CD4-positive, alpha-beta T cell (primary cell): ENCODE measurements at places on chromosomes 1 and 21.

- DNase-seq: no peak
These were observed 3.4 kb upstream of the BCL2L15 start for GRCh38 chr1:113890816-113891215.

- no peak for DNase-seq
These were observed 120.4 kb downstream of the WDR3 start for GRCh38 chr1:118049981-118050380.

DNA sequence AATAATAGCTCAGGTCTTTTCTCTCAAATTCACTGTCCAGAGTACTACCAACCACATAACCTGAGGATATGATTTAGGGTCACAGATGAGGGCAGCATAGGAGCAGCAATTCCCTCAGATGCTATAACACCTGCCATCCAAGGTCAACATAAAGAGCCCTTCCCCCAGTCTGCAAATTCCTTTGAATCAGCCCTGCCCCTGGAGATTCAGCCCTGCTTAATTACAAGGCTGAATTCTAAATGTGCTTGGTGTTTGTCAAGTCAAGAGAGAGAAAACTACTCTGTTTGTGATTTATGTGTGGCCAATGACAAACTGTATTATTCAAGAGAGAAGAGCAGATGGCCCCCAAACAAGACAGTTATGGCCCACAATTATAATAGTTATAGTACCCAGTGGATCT is 195.7 kb upstream of the ADGRL2 start:
- no peak for DNase-seq

- DNase-seq: no peak
These were observed 299.1 kb upstream of the ADAMTS5 start for GRCh38 chr21:27265949-27266348.

- DNase-seq: no peak
These were observed 94.4 kb upstream of the GREM2 start for GRCh38 chr1:240706150-240706935.

- no peak for DNase-seq
These were observed 55.2 kb downstream of the TOMM20 start for GRCh38 chr1:235073331-235073967.

DNA sequence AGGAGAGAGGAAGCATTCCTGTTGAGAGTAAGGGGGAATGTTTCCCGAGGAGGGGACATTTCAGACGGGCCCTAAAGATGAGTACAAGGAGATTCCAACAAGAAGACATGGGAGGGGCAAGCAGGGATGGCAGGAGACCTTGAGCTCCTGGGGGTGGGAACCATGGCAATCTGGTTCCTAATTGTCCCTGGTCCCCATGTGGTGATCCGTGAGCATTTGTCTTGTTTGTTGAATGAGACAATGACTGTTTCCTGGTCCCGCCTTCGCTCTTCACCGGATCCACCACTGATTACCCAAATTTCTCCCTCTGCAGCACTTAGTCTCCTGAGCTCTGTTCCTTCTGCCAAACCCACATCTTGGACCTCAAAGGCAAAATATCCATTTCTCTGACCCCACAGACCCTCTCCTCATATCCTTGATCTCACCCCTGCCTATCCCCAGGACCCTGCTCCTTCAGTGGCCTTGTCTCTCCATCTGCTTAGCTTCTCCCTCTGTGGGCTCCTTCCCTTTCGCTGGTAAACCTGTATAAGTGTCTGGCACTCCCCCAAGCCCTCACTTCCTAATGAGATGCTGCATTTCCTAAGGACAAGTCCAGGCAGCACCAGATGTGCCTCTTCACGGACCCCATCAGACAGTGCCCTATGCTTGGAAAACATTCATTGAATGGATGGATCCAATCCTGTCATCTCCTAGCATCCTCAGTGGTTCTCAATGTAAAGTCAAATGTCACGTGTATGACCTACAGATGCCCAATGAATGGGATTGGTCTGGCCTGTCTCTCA is 8.3 kb upstream of the CSF1 start:
- DNase-seq: no peak

DNA sequence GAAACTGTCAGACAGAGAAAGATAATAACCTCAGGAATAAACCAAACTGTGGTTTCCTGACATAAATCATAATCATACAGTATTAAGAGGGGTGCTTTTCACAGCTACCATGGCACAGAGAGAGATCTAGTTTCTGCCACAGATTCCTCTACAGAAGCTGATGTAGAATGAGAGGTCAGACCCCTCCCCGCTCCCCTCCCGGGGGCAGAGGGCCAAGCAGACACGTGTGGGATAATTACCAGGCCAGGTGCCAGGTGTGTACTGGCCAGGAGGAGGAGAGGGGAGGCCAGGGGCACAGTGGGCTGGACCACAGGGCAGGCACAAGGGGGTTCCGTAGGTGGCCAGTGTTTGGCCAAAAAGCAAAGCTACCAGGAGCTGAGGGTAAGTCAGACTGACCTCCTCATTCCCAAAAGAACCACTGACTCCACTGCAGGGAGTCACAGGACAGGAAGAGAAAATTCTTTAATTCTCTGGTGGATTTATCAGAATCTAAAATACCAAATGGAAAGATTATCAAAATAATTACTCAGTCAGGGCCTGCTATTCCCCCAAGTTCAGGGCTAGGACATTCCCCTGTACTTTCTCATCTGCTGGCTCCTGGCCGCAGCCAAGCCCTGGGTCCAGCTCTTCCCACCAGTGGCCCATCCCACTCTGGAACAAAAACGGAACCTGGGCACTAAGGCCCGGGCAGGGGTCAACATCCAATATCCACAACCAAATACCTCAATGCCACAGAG is 30.0 kb downstream of the C2CD2 start:
- DNase-seq: no peak

GRCh38 chr1:94713472-94714141 is 106.5 kb upstream of the SLC44A3 start:
- DNase-seq: no peak

DNA sequence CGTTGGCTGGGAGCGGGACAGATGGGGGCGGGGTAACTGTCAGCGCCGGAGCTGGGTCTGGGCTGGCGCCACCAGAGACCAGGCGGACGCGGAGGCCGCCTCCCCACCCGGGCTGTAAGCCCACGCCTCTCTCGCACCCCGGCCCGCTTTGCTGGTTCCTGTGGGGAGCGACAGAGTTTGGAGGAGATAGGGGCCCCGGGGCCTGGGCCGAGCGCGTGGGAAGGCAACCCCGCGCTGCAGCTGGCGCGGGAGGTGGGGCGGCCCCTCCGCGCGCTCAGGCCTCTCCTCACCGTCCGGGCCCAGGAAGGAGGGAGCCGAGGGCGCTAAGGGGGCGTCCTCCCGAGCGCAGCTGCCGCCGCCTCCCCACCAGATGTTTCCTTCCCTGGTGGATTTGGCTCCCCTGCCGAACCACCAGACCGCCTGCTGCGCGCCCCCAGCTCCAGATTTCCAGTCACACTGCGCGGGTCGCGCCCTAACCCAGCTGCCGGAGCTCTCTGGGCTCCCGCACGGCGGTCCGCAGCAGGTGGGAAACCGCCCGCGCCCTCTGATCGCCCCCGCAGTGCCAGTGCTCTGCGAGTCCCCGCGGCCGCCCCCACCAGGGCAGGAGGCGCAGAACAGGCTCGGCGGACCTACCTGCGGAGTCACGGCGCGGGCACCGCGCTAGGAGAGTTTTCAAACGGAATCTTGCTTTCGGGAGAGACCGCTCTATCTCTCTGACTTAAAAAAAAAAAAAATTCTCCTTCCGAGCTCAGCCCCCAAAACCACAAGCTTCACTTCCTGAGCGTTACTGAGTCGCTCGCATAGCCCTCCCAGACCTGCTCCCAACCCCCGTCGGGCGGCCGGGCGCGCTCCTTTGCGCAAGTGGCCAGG is 1.1 kb downstream of the GFI1 start:
- DNase-seq: peak; percentile 78

- no peak for DNase-seq
These were observed 34.9 kb downstream of the SSBP3 start for GRCh38 chr1:54371038-54371941.

GRCh38 chr21:43911935-43912487 is 47.0 kb downstream of the AGPAT3 start:
- DNase-seq: no peak

DNA sequence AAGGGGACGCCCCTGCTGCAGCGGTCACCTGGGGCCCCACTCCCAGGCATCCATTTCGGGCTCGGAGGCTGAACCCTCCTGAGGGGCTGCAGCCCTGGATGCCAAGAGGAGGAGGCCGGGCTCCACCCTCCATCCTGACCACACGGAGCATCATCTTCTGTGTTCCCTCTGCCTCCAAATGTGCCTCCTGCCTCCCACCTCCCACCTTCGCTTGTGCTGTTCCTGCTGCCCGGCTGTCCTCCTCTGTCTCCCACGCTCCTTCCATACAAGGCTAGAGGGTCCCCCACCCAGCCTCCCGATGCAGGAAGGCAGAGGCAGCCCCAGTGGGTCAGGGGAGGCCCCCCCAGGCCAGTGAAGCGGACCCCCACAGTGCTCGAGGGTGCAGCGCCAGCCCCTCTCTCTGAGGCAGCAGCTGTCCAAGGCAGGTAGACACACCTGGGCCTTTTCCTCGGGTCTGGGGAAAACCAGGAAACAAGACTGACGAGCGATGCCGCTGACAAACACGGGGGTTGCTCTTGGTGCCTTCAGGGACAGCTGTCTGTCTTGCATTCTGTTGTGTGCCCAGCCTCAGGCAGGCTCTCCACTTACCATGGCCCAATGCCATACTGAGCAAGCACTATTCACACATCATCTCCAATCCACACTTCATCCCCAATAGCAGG is 16.8 kb upstream of the PLEKHG5 start:
- no peak for DNase-seq

GRCh38 chr21:35927262-35927661 is 133.1 kb downstream of the SETD4 start:
- no peak for DNase-seq

DNA sequence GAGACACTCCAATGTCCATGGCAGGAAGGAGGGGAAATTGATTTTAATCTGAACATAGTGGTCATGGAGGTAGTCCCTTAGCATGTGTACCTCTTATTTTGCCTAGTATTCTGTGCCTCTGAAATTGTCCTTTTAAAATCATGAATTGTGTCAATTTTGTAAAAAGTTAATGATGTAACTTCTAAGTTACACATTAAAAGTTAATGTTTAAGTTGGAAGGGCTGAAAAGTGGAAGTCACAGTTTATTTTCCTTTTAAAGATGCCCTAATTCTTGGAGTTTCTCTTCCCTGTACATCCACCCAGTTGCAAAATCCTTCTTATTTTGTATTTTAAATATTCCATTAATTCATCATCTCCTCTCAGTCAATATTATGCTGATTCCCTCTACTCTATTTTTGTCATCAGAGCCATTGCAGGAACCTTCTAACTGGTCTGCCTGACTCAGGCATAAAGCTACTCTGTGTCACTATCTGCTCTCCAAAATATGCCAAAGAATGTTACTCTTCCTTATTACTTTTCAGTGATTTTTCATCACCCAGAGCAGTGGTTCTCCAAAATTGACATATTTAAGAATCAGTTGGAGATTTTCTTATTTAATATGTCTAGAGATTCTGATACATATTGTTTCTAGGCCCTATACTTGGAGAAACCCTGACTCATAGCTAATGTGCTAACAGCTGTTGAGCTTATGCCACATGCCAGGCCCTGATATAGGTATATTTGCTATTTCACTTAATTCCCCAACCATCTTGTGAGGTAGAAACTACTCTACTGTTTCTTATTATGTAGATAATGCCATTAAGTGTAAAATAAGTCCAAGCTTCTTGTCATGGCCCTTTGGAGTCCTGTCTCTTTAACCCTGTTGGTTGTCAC is 5.1 kb downstream of the HOOK1 start:
- DNase-seq: no peak

DNA sequence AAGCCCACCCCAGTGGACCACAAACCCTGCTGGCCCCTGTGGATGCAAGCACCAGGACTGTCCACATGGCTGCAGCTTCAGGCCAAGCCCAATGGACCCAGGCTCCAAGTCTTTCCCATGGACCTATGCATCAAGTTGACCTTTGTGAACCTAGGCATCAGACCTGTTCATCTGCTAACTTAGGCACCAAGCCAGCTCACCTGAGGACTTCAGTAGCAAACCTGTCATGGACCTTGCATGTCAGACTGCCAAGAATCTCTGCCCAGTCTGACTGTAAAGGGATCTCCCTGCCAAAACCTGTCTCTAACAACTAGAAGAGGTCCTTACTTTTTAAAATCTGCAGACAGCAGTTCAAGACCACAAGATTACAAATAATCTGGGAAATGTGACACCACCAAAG is 37.8 kb downstream of the FMO3 start:
- DNase-seq: no peak

- DNase-seq: no peak
These were observed 32.4 kb downstream of the KANK4 start for GRCh38 chr1:62286786-62287224.

- no peak for DNase-seq
These were observed 61.9 kb upstream of the ADAM30 start for GRCh38 chr1:119958223-119958622.
